ENCODE measurements at places on chromosomes 6 and 20.
A peak's percentile ranks its signal among the peaks of the same experiment; 100 is the strongest.

GRCh38 chr20:16459019-16459700 lies 114.1 kb downstream of the KIF16B start:
- no peak for DNase-seq

GRCh38 chr6:159112714-159113113 lies 56.5 kb upstream of the FNDC1 start:
- no peak for DNase-seq

DNA sequence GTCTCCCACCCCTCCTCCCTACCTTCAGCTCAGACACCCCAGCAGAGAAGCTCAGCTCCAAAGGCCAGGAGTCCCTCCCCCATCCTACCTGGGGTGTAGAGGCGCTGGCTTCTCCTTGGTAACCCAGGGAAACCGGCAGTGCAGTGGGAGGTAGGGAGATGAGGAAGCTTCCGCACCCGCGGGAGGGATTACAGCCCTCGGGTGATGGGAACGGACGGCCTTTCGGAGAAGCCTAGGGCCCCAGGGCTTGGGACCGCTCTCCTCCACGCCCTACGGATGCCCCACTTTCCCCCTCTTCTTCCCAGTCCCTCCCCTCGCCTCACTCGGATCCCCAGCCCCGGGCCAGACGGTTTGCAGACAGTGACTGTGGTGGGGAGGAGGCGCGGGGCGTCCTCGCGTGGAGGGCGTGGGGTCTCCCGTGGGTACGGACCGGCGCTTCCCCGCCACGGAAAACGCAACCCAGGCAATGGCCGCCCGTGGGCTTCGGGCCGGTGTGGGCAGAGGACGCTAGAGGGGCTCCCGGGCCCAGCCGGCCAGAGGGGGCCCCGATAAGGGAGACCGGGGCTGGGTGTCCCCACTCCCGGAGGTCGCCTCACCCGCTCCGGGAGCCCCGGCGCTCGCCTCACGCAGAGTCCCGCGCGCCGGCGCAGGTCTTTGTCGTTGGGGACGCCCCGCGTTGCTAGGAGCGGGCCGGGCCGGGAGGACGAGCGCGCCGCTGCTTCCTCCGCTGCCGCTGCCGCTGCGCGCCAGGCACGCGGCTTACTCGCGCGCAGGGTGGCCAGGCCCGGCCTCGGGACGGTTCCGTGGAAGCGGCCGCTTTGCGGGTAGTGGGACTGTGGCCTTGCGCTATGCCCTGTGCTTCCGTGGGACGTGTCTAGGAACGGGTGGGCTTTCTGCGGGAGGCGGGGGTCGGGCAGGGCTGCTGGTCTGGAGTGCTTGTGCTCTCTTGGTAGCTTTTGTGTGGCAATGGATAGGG lies 15.8 kb downstream of the AARS2 start:
- peak; percentile 40 for DNase-seq

DNA sequence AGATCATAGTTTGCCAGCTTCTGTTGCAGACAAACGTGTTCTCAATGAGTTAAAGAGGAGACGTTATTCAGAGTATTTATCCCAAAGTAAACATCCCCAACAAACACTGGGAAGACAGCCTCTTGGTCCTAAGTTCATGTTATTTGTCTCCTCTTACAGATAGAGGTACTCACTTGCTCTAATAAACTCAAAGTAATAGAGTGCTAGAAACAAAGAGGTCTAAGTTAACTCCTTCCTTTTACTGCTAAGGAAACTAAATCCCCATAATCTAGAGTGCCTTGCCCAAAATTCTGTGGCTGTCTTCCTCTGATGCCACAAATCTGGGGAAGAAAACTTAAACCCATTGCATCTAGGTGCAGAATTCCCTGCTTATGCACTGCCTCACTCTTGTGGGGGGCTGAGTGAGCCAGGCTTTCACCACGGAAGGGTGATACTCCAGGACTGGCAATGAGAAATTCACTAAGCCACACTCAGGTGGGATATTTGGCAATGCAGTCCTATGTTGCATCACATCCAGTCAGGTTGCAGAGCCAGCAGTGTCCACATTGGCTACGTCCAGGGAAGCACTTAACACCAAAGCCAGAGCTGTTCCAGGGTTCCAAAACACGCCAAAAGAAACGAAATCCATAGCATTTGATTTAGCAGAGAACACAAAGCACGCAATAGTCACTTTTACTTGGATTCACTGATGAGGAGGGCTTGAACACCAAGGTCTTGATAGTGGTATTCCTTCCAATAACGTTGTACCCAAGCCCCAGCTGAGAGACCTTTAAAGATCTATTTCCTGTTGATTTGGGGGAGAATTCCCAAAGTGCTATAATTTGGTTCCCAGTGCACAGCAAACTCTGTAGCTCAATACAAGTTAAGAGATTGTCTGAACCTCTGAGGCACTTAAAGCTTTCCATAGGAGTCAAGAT lies 81.0 kb upstream of the FOXQ1 start:
- no peak for DNase-seq

DNA sequence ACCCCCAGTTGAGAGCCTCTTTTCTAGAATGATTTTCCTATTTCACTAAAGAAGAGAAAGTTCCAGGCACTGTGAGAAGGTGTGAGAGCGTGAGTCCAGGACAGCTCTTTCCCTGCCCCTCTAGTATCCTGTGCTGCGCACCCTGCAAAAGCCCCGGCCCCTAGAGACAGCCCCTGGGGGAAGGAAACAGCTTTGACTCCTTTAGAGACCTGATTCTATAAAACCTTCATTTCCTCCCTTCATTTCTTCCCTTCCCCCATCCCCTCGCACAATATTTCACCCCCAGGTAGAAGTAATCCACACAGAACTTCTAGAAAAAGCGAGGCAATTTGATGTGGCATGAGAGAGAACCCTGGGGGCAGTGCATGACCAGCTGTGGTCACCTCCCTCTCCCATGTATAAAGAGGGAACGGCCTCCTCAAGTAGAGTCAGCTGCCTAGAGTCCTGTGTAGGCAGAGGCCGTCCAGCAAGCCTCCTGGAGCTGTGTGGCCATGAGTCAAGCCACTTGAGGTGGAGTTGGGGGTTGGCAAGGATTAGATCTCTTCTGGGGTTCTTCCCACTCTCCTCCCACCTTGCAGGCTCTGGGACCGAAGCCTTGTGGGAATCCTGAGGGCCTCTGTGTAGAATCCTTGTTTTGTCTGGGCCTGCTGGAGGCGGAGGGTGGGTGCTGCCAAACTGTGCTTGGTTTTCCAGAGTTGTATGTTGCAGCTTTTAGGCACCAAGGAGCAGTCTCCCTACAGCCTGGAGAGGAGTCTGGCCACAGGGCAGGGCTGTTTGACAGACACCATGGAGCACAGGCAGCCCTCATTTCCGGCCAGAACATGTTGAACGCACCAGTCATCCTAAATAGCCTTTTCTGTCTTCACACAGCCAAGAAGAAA lies 41.7 kb downstream of the CHMP4B start:
- DNase-seq = no peak

DNA sequence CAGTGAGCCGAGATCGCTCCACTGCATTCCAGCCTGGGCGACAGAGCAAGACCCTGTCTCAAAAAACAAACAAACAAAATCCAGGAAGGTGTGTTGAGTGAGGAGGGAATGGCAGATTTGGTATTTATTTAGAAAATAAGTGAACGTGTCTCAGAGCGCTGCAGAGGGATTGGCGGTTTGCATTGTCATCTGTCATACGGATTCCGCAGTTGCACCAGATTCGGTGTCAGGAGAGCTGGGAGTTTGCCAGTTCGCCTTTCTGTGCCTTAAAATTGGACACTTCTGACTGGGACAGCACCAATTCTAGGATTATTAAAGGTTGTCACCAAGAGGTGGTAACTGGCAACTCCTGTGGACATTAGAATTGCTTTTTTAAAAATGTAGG lies 912 bp downstream of the SNRNP48 start:
- DNase-seq = peak; percentile 51

GRCh38 chr20:43969501-43970182 lies 55.0 kb downstream of the TOX2 start:
- no peak for DNase-seq

DNA sequence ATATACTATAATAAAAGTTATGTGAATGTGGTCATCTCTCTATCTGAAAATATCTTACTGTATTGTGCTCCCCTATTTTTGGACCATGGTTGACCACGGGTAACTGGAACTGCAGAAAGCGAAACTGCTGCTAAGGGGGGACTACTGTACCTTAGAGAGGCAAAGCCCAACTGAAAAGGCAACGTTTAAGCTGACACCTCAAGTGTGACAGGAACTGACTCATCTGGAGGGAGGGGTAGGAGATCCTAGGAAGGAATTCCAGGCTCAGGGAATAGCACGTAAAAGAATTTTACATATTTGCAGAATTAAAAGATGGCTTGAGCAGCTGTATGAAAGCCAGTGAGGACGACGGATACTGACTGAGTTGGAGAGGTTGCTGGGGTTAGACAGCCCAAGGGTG lies 34.8 kb downstream of the ELOVL2 start:
- no peak for DNase-seq

DNA sequence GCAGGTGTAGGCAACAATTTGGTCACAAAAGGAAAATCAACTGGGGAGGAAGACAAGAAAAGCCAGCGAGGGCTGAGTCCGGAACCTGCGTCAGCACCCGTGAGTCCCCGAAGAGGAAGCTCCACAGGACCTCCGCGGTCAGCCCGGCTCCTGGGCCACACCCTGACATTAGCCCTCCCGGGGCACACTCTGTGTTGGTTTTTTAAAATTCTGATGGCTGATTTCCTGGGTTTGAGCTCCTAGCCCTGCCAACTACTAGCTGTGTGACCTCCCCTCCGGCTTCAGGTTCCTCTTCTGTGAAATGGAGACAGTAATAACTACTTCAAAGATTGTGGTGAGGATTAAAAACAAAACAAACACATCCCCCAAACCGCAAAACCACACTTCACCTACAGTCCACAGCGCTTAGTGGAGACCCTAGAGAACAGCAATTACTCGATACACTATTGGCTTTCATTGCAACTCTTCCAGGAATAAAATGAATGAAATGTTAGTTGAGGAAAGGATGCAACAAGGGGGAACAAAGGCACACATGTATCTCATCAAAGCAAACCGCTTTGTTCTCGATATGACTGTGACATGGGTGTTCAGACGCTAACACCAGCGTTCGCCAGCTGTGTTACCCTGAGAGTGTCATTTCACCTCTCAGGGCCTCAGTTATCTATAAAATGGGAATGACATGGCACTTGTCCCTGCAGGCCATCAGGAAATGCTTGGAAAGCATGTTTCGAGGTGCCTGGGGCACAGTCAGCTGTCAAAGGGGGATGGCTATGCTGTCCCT lies 985 bp downstream of the ZBP1 start:
- DNase-seq = peak; percentile 89

DNA sequence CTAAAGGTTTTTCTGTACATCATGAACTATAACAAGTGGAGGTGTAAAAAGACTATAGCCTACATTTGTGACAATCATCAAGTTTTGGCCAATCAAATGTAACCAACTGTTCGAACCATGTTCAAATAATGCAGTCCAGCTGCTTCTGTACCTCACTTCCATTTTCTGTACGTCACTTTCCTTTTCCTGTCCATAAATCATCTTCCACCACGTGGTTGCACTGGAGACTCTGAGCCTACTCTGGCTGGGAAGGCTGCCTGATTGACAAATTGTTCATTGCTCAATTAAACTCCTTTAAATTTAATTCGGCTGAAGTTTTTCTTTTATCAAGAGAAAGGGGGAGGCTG lies 270.4 kb upstream of the JARID2 start:
- DNase-seq = peak; percentile 54

DNA sequence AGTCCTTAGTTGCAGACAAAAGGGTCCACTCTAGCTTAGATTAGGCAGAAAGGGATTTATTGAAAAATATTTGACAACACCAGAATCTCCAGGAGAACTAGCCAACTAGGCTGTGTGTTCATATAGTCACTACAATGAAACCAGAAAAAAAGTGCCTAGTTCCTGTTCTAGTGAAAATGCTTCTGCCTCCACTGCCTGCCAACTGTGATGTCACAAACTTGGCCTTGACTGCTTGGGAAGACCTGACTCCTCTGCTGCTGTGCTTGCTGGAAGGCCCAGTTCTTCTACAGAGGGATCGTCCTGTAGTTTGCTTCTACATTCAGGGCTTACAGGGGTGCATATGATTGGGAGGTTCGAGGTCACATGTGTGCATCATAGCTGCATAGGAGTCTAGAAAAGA lies 40.3 kb upstream of the XRN2 start:
- DNase-seq = peak; percentile 14

GRCh38 chr20:46545077-46545826 lies 5.2 kb downstream of the OCSTAMP start:
- DNase-seq = peak; percentile 98
